Motor neuron (in vitro differentiated cells): ENCODE measurements at places on chromosomes 2 and 18. TPM values are rescaled to one million over a fixed set of nuclear protein-coding genes. Genes with fewer than 3 reads are reported as not detected.

The MAPRE3 gene
- total RNA-seq, result 34.9 and 54.1 TPM in 2 replicates

The SANBR gene
- 7.7 and 8.8 TPM in 2 replicates for total RNA-seq

The USP37 gene
- 13.5 and 13.7 TPM in 2 replicates for total RNA-seq

The IHH gene
- total RNA-seq, result 0.08 and 0.09 TPM in 2 replicates

The FOXI3 gene
- total RNA-seq, result 0.23 and 0.25 TPM in 2 replicates

The IL18R1 gene
- total RNA-seq, result 0.43 and 0.73 TPM in 2 replicates

The YWHAQ gene
- 339 TPM in 2 replicates for total RNA-seq

The TAF4B gene
- 3.3 and 4.0 TPM in 2 replicates for total RNA-seq

The GNLY gene
- total RNA-seq, result 2.7 TPM in 1 of 2 replicates, not detected in the other

The REG3A gene
- total RNA-seq, result not detected in 2 replicates

The MRPL44 gene
- 46.7 and 49.3 TPM in 2 replicates for total RNA-seq

The ATP5MC3 gene
- 199 and 217 TPM in 2 replicates for total RNA-seq

The DCDC2C gene
- total RNA-seq, result not detected in 2 replicates

The TM4SF20 gene
- total RNA-seq, result 0.16 and 0.63 TPM in 2 replicates

The RAB27B gene
- 3.5 and 6.0 TPM in 2 replicates for total RNA-seq

The PLGLB1 gene
- total RNA-seq, result 9.5 and 11.7 TPM in 2 replicates

The FOSL2 gene
- 1.6 and 2.2 TPM in 2 replicates for total RNA-seq

The IL1R1 gene
- 0.23 and 0.29 TPM in 2 replicates for total RNA-seq

The IL1B gene
- 6.3 and 19.7 TPM in 2 replicates for total RNA-seq

The IL36B gene
- not detected in 2 replicates for total RNA-seq

The SRSF7 gene
- 257 and 270 TPM in 2 replicates for total RNA-seq

The CCDC102B gene
- total RNA-seq, result 10.6 and 12.6 TPM in 2 replicates

The PROM2 gene
- 2.8 and 10.6 TPM in 2 replicates for total RNA-seq

The MEX3C gene
- total RNA-seq, result 26.2 and 40.7 TPM in 2 replicates

The SGPP2 gene
- total RNA-seq, result 0.92 and 1.2 TPM in 2 replicates

The MATN3 gene
- total RNA-seq, result 0.69 and 0.78 TPM in 2 replicates

The SPC25 gene
- total RNA-seq, result 17.0 and 17.5 TPM in 2 replicates

The SPRED2 gene
- 12.7 and 16.4 TPM in 2 replicates for total RNA-seq

The EMX1 gene
- 0.41 and 0.73 TPM in 2 replicates for total RNA-seq

The SLC9A2 gene
- 1.5 and 3.3 TPM in 2 replicates for total RNA-seq

The TMEM247 gene
- not detected in 2 replicates for total RNA-seq

The BCL11A gene
- total RNA-seq, result 27.1 and 32.1 TPM in 2 replicates

The KATNAL2 gene
- 13.7 TPM in 2 replicates for total RNA-seq

The KCNE4 gene
- total RNA-seq, result 1.3 TPM in 2 replicates

The CD302 gene
- 19.1 and 41.8 TPM in 2 replicates for total RNA-seq

The AMER3 gene
- total RNA-seq, result 0.15 and 0.17 TPM in 2 replicates

The PLEKHM3 gene
- total RNA-seq, result 17.2 and 17.5 TPM in 2 replicates
